ENCODE measurements at places on chromosomes 3 and 15. TPM values are rescaled to one million over a fixed set of nuclear protein-coding genes. Genes with fewer than 3 reads are reported as not detected.

The CCDC71 gene
- 19.7 TPM for total RNA-seq

The GPD1L gene
- 11.0 TPM for total RNA-seq

The CORO2B gene
- 1.8 TPM for total RNA-seq

The XCR1 gene
- not detected for total RNA-seq

The LYZL4 gene
- not detected for total RNA-seq

The FSTL1 gene
- total RNA-seq: 2,453 TPM

The DPH3 gene
- 36.2 TPM for total RNA-seq

The SIDT1 gene
- not detected for total RNA-seq

The POTEB2 gene
- not detected for total RNA-seq

The GP9 gene
- not detected for total RNA-seq

The SLC9C1 gene
- 0.30 TPM for total RNA-seq

The CPLX3 gene
- not detected for total RNA-seq

The SLC22A14 gene
- 0.59 TPM for total RNA-seq

The C2CD4A gene
- not detected for total RNA-seq

The UMPS gene
- total RNA-seq: 31.9 TPM

The GP5 gene
- total RNA-seq: 0.14 TPM

The KLF13 gene
- 10.7 TPM for total RNA-seq

The GPR62 gene
- total RNA-seq: 0.05 TPM

The SPINK8 gene
- total RNA-seq: not detected

The CKMT1B gene
- total RNA-seq: not detected

The TEX55 gene
- not detected for total RNA-seq

The FBXW12 gene
- total RNA-seq: not detected

The CASR gene
- not detected for total RNA-seq

The CRYGS gene
- total RNA-seq: 2.4 TPM

The GRIP2 gene
- total RNA-seq: 0.09 TPM

The C3orf22 gene
- not detected for total RNA-seq

The NCEH1 gene
- 33.2 TPM for total RNA-seq

The FETUB gene
- total RNA-seq: not detected

The ZPLD1 gene
- 0.42 TPM for total RNA-seq

The AHSG gene
- under 0.01 TPM for total RNA-seq

The VWA5B2 gene
- total RNA-seq: not detected

The CD200 gene
- total RNA-seq: 66.5 TPM

The CRYBG3 gene
- total RNA-seq: 46.2 TPM

The BNC1 gene
- 23.3 TPM for total RNA-seq

The TLR9 gene
- total RNA-seq: not detected

The DOCK3 gene
- under 0.01 TPM for total RNA-seq

The TIGIT gene
- total RNA-seq: not detected
